ENCODE measurements at places on chromosomes 11 and 22. TPM values are rescaled to one million over a fixed set of nuclear protein-coding genes. Genes with fewer than 3 reads are reported as not detected.

C2CD3 gene
- 39.8 TPM for total RNA-seq

- DNase-seq = no peak
Measured at GRCh38 chr11:14812757-14813156, 79.3 kb downstream of the CYP2R1 start.

GRCh38 chr11:17132654-17133053 is 55.2 kb upstream of the RPS13 start:
- no peak for DNase-seq

DNA sequence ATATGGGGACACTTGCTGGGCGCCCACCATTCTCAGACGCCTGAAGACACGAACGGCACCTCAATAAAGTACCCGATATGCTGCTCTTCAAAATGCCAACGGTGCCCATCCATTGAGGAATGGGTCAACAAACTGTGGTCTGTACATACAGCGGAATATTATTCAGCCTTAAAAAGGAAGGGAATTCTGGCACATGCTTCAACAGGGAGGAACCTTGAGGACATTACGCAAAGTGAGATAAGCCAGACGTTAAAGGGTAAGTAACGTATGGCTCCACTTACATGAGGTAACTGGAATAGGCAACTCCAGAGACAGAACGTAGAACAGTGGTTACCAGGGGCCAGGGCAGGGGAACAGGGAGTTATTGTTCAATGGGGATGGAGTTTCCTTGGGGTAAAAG is 28.0 kb downstream of the PRDM10 start:
- no peak for DNase-seq

HTR3B gene
- total RNA-seq = not detected

- DNase-seq = no peak
Measured at GRCh38 chr11:103281301-103281700, 172.1 kb downstream of the DYNC2H1 start.

MFRP gene
- total RNA-seq = 0.25 TPM

DNA sequence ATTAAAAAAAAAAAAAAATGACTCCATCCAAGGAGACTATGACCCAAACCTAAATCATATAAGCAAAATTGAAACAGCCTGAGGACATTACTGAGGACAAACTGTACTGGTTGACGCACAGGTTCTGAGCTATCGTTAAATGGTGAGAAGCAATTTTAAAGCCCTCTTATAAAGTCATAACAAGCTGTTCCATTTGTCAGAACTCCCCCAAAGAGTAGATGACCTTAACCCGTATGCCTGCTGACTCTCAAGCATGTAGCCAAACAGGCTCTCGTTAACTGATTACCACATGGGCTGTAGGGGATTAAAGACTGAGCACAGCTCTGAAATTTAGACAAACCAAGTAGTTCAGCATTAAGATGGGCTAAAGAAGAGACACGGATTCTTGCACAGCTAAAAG is 2.2 kb downstream of the CRYAB start:
- peak; percentile 51 for DNase-seq

GRCh38 chr22:17724678-17725499 is 49.4 kb downstream of the BID start:
- DNase-seq = peak; percentile 56

SCUBE1 gene
- 10.4 TPM for total RNA-seq

DNA sequence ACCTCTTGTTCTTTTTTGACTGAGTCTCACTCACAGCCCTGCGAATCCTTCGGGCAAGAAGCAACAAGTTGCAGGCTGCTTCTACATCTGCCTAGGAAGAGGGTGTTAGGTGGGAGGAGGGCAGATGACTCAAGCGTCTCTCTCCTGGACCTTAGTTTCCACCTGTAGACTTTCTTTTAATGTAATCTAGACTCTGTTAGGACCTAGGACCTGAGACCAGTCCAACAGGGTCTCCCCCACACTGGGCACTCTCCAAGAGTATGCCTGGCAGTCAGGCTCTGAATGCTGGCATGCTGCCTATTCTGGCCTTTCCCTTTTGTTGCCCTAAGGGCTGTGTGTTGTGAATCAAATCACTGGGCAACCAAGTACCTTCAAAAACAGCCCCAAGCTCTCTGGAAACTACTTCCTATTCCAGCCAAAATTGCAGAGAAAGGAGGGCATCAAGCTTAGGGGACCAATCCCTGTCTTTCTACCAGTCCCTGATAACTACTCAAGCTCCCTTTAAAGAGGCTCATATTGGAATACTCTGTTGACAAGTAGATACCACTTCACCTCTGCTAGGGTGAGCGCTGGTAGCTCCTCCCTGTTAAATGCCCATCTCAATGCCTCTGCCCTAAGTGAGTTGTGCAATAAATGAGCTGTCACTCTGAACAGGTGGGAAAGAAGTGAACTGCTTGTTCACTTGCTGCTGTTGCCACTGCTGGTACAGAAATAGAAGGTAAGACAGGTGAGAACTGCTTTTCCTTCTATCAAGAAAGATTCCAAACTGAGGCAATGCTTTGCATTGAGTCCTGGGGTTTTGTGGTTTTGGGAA is at the start of gene BBOX1:
BBOX1 (plus strand) TSS at position 514 of the 814 bp plus-strand sequence. CDS start 14,616 bp downstream, outside the sequence.
- DNase-seq = peak; percentile 30

EFEMP2 gene
- 35.8 TPM for total RNA-seq

PLAAT2 gene
- not detected for total RNA-seq

- peak; percentile 28 for DNase-seq
Measured at GRCh38 chr11:43582863-43583462, 97.6 kb upstream of the HSD17B12 start.

- no peak for DNase-seq
Measured at GRCh38 chr11:105245781-105246315, 106.3 kb upstream of the CARD18 start.

GRCh38 chr11:25396847-25397246 is 900.0 kb downstream of the LUZP2 start:
- DNase-seq = no peak

DNA sequence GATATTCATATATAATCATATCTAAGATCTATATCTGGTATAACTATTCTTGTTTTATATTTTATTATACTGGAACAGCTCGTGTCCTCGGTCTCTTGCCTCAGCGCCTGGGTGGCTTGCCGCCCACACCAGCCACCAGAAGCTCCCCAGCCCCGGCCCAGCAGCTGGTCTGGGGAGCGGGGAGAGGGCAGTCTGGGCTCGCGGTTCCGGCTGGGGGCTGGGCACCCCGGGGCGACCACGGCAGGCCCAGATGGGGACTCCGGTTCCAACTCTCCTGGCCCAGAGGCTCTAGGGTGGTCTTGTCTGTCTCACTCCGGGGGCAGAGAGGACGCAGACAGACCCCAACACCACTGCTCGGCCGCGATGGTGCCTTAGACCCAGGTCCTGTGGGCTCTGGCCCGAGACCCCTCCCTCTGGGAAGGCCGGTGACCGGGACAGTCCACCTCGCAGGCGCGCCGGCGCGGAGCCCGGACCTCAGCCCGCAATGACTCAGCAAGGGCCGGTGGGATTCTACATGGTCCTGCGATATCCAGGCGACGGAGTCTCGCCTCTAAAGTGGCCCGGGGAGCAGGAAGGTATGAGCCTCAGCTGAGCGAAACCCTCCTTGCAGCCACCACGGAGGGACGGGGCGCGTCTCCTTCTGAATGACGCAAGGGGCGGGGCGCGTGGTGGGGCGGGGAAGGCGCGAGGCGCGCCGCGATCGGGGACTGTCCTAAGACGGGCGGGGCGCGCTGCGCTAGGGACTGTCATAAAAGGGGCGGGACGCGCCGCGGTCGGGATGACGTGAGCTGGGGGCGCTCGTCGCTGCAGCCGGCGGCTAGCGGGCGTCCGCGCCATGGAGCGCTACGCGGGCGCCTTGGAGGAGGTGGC is at the start of gene DGCR6:
DGCR6 (plus strand) TSS at position 781 of the 870 bp plus-strand sequence; CDS start at position 836, 55 bp downstream.
- DNase-seq = no peak

IFITM10 gene
- total RNA-seq = not detected

DNA sequence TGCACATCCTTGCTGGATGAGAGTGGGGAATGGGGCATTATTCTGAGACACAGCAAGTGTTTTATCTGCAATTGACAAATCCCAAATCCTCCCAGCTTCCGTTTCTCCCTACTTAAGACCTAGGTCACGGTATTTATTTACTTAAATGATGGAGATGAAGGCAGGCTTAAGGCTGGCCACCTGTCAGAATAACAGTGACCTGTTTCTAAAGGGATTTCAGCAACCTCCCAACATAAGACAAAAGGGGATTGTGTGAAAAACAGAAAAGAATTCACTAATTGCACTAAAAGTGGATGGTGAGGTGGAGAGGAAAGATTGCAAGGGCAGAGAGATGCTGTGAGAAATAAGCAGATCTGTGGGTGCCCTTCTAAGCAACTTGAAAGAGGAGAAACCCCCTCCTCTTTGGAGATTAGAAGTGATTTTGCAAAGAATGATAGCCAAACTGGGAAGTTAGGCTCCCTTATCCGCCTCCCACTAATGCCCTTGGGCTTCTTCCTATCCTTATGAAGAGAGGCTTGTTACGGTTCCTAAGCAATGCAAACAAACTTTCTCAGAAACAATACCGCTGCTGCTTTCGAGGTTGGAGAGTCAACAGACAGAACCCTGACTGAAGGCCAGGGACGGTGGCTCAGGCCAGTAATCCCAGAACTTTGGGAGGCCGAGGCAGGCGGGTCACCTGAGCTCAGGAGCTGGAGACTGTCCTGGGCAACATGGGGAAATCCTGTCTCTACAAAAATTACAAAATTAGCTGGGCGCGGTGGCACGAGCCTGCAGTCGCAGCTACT is 84.3 kb downstream of the ARL14EP start:
- DNase-seq = no peak

GRCh38 chr11:5546457-5546856 is 1.9 kb downstream of the OR52H1 start:
- no peak for DNase-seq

SCT gene
- not detected for total RNA-seq

DNA sequence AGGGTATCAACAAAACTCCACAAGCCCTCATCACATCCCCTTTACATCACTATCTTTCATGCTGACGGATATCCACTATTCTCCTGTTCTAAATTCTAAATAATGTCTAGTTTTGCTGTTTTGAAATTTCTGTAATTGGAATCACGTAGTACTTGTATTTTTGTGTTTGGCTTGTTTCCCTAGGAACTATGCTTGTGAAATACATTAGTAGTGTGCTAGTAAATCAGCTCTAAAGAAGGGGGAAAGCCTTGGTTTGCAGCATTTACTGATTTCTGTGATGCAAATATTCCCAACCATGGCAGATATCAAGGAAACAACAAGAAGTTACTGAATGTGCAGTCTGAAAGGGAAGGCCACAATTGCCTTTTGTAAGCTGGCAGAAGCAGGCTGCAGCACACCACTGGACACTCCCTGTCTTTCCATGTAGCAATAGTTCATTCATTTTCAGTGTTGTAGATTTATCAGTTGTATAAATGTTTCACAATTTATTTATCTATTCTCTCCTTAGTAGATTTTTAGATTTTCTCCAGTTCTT is 4.7 kb upstream of the FOLH1 start:
- DNase-seq = no peak

MRGPRX2 gene
- total RNA-seq = not detected

CFL1 gene
- total RNA-seq = 1,273 TPM

CNIH2 gene
- total RNA-seq = 12.4 TPM

DNA sequence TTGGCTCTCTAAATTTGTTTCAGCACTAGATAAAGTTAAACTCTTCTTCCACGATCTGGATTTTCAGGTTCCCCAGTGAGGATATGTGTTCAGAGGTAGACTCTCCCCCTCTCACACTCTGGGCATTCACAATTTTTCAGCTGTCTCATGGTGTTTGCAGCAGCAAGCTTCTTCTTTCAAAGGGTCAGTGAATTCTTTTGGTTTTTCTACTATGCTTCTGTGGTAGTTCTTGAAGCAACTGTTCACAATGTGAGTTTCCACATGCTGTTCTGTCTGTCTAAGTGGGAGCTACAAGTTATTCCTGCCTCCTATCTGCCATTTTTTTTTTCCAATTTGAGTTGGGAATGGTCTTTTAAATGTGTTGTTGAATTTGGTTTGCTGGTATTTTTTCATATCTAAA is 25.4 kb downstream of the CNTF start:
- DNase-seq = no peak

RFPL1 gene
- total RNA-seq = not detected

DNA sequence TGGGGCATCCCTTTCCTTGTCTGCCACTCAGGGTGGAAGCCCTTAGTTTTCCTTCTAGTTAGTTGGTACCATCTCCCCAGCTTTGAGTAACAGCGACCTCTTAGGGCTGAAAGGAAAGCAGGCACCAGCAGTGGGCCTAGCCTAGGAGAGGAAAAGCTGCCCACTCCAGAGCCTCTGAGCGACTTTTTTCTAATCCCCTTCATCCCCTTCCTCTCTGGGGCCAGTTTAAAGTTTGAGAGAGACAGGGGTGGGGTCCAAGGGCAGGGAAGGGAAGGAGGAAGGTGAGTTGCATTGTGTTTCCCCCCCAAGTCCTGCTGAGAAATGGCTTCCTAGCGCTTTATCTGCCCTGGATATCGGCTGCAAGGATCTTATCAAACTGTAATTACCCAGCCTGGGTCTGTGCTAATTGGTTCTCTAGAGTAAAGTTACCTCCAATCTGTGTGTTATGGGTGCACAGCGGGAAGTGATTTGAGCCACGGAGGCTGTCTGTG is 573.9 kb upstream of the CADM1 start:
- DNase-seq = no peak

DEUP1 gene
- total RNA-seq = not detected

MTCH2 gene
- total RNA-seq = 33.2 TPM

SLC6A5 gene
- not detected for total RNA-seq

- DNase-seq = no peak
Measured at GRCh38 chr11:8178297-8178696, 9.5 kb upstream of the RIC3 start.

DNA sequence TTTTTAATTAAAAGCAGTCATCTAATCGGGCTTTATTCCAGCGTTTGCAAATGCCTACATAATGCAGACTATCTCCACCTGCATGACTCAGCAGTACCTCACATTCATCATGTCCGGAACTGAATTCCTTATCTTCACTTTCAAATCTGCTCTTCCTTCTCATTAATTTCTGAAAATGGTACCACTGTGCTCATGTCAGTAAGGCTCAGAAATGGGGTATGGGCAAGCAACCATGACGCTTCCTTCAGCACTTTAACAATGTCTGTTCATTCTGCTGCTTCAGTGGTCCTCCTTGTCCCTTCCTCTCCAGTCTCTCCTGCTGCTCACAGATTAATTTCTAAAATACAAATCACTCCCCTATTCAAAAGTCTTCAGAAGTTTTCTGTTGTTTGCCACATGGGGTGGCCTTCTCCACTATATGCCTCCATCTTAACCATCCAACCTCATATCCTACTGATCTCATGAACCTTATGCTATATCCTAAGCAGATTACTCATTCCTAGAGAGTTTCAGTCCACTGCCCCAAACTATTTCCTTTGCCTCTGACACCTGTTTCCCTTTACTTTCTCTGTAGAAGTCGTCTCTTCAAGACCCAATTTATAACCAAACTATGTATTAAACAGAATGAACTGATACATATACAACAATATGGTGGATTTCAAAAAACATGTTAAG is 7.0 kb downstream of the GTF2H1 start:
- no peak for DNase-seq

DNA sequence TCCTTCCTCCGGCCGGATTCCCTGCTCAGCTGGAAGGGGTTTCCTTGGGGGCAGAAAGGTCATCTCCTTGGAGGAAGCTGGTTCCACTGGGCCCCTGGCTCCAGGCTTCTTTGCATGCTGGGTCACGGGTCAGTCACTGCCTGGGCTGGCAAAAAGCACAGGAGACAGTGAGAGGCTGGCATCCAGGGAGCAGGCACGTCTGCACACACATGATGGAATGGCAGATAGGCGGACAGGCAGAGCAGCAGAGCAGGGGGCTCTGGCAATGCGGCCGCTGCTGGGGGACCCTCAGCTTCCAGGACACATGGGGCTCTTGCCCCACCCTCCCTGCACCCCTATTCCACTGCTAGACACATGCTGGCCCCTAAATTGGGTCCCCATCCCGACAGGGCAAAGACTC is 40.4 kb downstream of the C11orf58 start:
- no peak for DNase-seq

GRCh38 chr22:37538590-37539357 is 19.6 kb upstream of the CARD10 start:
- DNase-seq = peak; percentile 81

LIF gene
- 24.5 TPM for total RNA-seq
